ENCODE measurements at places on chromosomes 3 and 15. TPM values are rescaled to one million over a fixed set of nuclear protein-coding genes. Genes with fewer than 3 reads are reported as not detected.

Gene RCCD1
- total RNA-seq, result 4.9 TPM

Gene ANKRD34C
- total RNA-seq, result not detected

Gene STRIT1
- not detected for total RNA-seq

Gene FEZF2
- not detected for total RNA-seq

Gene GOLGA8N
- 0.87 TPM for total RNA-seq

Gene CPNE9
- total RNA-seq, result not detected

Gene PLA1A
- 7.3 TPM for total RNA-seq

Gene COLQ
- total RNA-seq, result 0.43 TPM

Gene CKMT1A
- total RNA-seq, result not detected

All from dermis lymphatic vessel endothelial cell (primary cell).